Esophagus squamous epithelium (tissue), 5 donors: ENCODE measurements at places on chromosomes 7 and 10. TPM values are rescaled to one million over a fixed set of nuclear protein-coding genes. Genes with fewer than 3 reads are reported as not detected.
A peak's percentile ranks its signal among the peaks of the same experiment; 100 is the strongest.

Gene MYL10
- not detected for total RNA-seq

Gene SLK
- 68.1 TPM for total RNA-seq

Gene SPDYE6
- total RNA-seq: not detected

Gene PIP
- not detected for total RNA-seq

Gene CLDN15
- 3.4 TPM for total RNA-seq

Gene SLC18A2
- total RNA-seq: 1.2 TPM

Gene CPED1
- 0.61 TPM for total RNA-seq

Gene HMX3
- total RNA-seq: not detected

Gene SVOPL
- 0.18 TPM for total RNA-seq

Gene NODAL
- not detected for total RNA-seq

Gene RBP3
- total RNA-seq: not detected

Gene SFRP4
- 0.57 TPM for total RNA-seq

Gene IRF5
- 13.4 TPM for total RNA-seq

Gene NUTM2E
- not detected for total RNA-seq

Gene PTF1A
- not detected for total RNA-seq

Gene MSMB
- total RNA-seq: 8.4 TPM

Gene BICC1
- 0.11 TPM for total RNA-seq

Gene HMX2
- not detected for total RNA-seq

DNA sequence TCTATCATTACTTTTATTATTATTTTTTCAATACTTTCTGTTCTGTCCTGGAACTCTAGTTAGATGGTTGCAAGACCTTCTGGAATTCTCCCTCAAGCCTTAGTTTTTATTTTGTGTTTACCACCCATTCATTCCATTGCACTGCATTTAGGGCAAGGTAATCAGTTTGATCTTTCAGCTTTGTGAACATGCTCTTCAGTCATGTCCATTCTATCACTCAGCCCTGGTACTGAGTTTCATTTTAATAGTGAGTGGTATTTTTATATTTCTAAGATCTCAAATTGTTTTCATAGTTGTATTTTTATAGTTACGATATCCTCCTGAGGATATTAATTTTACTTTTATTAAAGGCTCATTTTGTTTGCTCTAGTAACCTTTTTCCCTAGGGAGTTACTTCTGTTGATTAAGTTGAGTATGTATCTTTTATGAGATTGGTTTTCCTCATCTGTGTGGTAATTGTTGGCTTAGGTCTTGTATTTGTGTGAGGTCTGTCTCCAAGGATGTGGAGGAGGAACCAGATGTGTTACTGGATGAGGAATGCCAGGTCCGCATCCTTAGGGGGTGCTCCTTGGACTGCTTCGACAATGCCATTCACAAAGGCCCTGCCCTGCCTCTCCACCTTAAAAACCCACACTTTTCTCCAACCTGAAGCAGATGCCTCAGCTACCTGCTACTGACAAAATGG lies 46.7 kb upstream of the RAB18 start:
- no peaks in the 10 kb centered on the region for H3K36me3 ChIP-seq
- no peak overlapping the region for H3K27ac ChIP-seq
- no peak overlapping the region for H3K4me3 ChIP-seq
- no peaks in the 10 kb centered on the region for H3K4me1 ChIP-seq
- DNase-seq: no peak

DNA sequence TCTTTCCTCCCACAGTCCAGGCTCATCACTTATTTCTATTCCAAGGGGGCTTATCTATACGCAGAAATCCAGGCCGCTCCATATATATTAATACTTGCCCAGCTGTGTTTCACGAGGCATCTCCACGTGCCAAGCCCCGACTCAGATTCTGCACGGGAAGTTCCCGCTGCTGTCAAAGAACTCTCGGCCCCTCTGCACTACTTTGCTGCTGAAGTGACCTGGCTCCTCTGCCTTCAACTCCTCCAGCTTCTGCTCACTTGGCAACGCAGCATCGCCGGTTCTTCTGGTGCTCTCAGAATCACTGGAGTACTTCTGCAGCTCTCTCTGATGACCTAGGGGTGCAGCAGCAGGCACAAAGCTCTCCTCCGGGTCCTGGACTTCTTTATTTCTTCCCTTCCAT lies 9.7 kb upstream of the CHST12 start:
- no peak overlapping the region for H3K4me3 ChIP-seq
- H3K27ac ChIP-seq: no peak overlapping the region
- no peaks in the 10 kb centered on the region for H3K27me3 ChIP-seq
- no peaks in the 10 kb centered on the region for H3K4me1 ChIP-seq
- DNase-seq: no peak

GRCh38 chr10:84179059-84179710 lies 5.6 kb downstream of the GPR15LG start:
- DNase-seq: no peak
- peaks cover 70% of the 10 kb centered on the region for H3K4me1 ChIP-seq
- H3K27me3 ChIP-seq: no peaks in the 10 kb centered on the region
- peaks cover 13% of the 10 kb centered on the region for H3K36me3 ChIP-seq
- no peak overlapping the region for H3K4me3 ChIP-seq

DNA sequence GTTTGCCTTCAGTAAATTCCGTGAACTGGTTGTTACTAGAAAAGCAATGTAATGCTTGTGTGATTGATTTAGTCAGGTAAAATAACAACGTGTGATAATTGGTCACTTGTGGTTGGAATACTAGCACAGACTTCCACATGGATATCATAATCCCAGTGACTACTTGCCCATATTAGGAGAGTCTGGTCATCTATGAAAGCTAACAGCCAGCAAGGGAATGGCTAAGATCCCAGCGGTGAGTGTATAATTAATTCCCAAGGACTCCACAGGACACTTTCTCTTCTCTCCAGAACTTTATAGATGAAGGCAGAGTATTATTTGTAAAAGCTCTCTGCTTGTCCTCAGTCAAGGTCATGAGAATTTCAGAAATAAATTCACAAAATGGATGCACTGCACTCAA lies 662.6 kb upstream of the TEX47 start:
- no peak overlapping the region for H3K27ac ChIP-seq
- H3K4me3 ChIP-seq: no peak overlapping the region
- H3K4me1 ChIP-seq: no peaks in the 10 kb centered on the region
- DNase-seq: no peak

- H3K27ac ChIP-seq: no peak overlapping the region
- H3K36me3 ChIP-seq: no peaks in the 10 kb centered on the region
- H3K4me1 ChIP-seq: no peaks in the 10 kb centered on the region
Observed at GRCh38 chr7:127514499-127514898, 70.9 kb downstream of the GCC1 start.

DNA sequence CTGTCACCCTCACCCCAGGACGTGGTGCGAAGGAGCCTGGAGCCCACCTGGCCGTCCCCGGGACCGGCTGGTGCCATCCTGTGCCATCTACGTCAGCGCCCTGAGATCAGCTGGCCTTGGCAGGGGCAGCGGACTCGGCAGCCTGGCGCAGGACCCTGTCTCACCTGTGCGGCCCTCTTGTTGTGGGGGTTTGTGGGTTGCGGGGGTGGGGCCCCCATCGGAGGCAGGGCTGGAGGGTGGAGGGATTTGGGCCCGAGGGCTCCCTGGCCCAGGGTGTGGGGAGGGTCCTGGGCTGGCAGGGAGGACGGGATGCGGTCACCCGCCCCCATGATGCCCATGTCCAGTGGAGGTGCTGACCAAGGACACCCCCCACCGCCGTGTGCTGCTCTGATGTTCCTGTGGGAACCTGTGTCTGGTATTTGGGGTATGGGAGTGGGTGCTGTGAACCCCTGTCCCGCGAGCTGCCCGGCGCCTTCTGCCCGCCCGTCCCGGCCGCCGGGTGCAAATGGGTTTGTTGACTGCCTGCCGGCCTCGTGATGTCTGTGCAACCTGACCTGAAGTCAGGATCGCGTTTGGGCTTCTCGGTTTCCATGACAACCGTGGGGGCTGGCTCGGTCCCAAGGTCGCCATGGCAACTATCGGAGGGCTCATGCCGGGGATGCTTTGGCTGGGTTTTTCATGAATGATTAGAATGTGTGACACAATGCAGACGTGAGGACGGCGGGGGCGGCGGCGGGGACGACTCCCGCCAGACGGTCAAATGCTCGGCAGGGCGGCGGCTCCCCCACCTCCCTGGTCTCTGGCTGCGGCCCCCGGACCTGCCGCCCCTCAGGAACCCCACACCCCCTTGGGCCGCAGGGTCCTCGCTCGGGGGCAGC lies 7.3 kb downstream of the MAFK start:
- peaks cover 47% of the 10 kb centered on the region for H3K4me1 ChIP-seq
- peak overlapping the region; percentile 96 for H3K27ac ChIP-seq
- H3K27me3 ChIP-seq: no peaks in the 10 kb centered on the region
- DNase-seq: no peak

- H3K36me3 ChIP-seq: no peaks in the 10 kb centered on the region
- peaks cover 5% of the 10 kb centered on the region for H3K4me1 ChIP-seq
- H3K27ac ChIP-seq: no peak overlapping the region
- no peak overlapping the region for H3K4me3 ChIP-seq
- H3K27me3 ChIP-seq: no peaks in the 10 kb centered on the region
- no peak for DNase-seq
Observed at GRCh38 chr7:137172105-137172590, 171.4 kb downstream of the PTN start.

- H3K36me3 ChIP-seq: no peaks in the 10 kb centered on the region
- no peak for DNase-seq
- no peak overlapping the region for H3K4me3 ChIP-seq
- H3K27ac ChIP-seq: no peak overlapping the region
Observed at GRCh38 chr10:44716470-44717015, 194.6 kb upstream of the TMEM72 start.

GRCh38 chr7:138352570-138353461 lies 107.2 kb upstream of the TRIM24 start:
- no peaks in the 10 kb centered on the region for H3K36me3 ChIP-seq
- no peak overlapping the region for H3K4me3 ChIP-seq
- no peak for DNase-seq
- no peak overlapping the region for H3K27ac ChIP-seq

GRCh38 chr7:151429237-151429559 lies 10.7 kb downstream of the CRYGN start:
- peaks cover 62% of the 10 kb centered on the region for H3K4me1 ChIP-seq
- peak overlapping the region; percentile 46 for H3K27ac ChIP-seq
- no peaks in the 10 kb centered on the region for H3K27me3 ChIP-seq

GRCh38 chr7:156147104-156147503 lies 334.8 kb upstream of the SHH start:
- H3K27me3 ChIP-seq: no peaks in the 10 kb centered on the region
- no peaks in the 10 kb centered on the region for H3K4me1 ChIP-seq
- no peak for DNase-seq
- H3K27ac ChIP-seq: no peak overlapping the region
- no peaks in the 10 kb centered on the region for H3K36me3 ChIP-seq

GRCh38 chr10:16809074-16809718 lies 8.0 kb downstream of the RSU1 start:
- H3K36me3 ChIP-seq: peaks cover 4% of the 10 kb centered on the region
- no peak overlapping the region for H3K4me3 ChIP-seq
- H3K27ac ChIP-seq: no peak overlapping the region

GRCh38 chr10:129852829-129853561 lies 111.1 kb downstream of the EBF3 start:
- H3K4me1 ChIP-seq: no peaks in the 10 kb centered on the region
- no peak overlapping the region for H3K27ac ChIP-seq
- no peak for DNase-seq
- H3K36me3 ChIP-seq: no peaks in the 10 kb centered on the region
- H3K4me3 ChIP-seq: no peak overlapping the region
- no peaks in the 10 kb centered on the region for H3K27me3 ChIP-seq

GRCh38 chr10:103602852-103603155 lies 109.3 kb downstream of the NEURL1 start:
- H3K27ac ChIP-seq: no peak overlapping the region
- H3K4me3 ChIP-seq: no peak overlapping the region
- peaks cover 72% of the 10 kb centered on the region for H3K36me3 ChIP-seq

- H3K27ac ChIP-seq: no peak overlapping the region
- no peaks in the 10 kb centered on the region for H3K27me3 ChIP-seq
- H3K4me1 ChIP-seq: no peaks in the 10 kb centered on the region
- H3K36me3 ChIP-seq: no peaks in the 10 kb centered on the region
- H3K4me3 ChIP-seq: no peak overlapping the region
- DNase-seq: no peak
Observed at GRCh38 chr7:82343716-82344115, 99.9 kb downstream of the CACNA2D1 start.

- no peaks in the 10 kb centered on the region for H3K4me1 ChIP-seq
- H3K4me3 ChIP-seq: no peak overlapping the region
- H3K27ac ChIP-seq: no peak overlapping the region
- H3K36me3 ChIP-seq: no peaks in the 10 kb centered on the region
Observed at GRCh38 chr7:48244864-48245271, 73.6 kb downstream of the ABCA13 start.

GRCh38 chr7:55026086-55026790 lies 7.4 kb downstream of the EGFR start:
- peak overlapping the region; percentile 77 for H3K27ac ChIP-seq
- H3K4me1 ChIP-seq: peaks cover 18% of the 10 kb centered on the region
- DNase-seq: no peak
- no peak overlapping the region for H3K4me3 ChIP-seq
- no peaks in the 10 kb centered on the region for H3K36me3 ChIP-seq

GRCh38 chr10:131979821-131980270 lies 1.9 kb downstream of the BNIP3 start:
- H3K4me3 ChIP-seq: peak overlapping the region; percentile 2
- no peak for DNase-seq
- H3K27ac ChIP-seq: no peak overlapping the region
- peaks cover 5% of the 10 kb centered on the region for H3K4me1 ChIP-seq
- no peaks in the 10 kb centered on the region for H3K36me3 ChIP-seq
- peaks cover 33% of the 10 kb centered on the region for H3K27me3 ChIP-seq
